ENCODE measurements at places on chromosomes 12 and 14. TPM values are rescaled to one million over a fixed set of nuclear protein-coding genes. Genes with fewer than 3 reads are reported as not detected.

Gene CABP1
- total RNA-seq = 1.1 TPM

Gene SLC2A14
- 0.11 TPM for total RNA-seq

Gene NTS
- total RNA-seq = 9.1 TPM

Gene FGD6
- total RNA-seq = 7.1 TPM

Gene NFE2
- not detected for total RNA-seq

Gene CCDC197
- not detected for total RNA-seq

Gene INSM2
- total RNA-seq = not detected
